Kidney (tissue), 22 donors: ENCODE measurements at places on chromosomes 7 and 10.
A peak's percentile ranks its signal among the peaks of the same experiment; 100 is the strongest.

DNA sequence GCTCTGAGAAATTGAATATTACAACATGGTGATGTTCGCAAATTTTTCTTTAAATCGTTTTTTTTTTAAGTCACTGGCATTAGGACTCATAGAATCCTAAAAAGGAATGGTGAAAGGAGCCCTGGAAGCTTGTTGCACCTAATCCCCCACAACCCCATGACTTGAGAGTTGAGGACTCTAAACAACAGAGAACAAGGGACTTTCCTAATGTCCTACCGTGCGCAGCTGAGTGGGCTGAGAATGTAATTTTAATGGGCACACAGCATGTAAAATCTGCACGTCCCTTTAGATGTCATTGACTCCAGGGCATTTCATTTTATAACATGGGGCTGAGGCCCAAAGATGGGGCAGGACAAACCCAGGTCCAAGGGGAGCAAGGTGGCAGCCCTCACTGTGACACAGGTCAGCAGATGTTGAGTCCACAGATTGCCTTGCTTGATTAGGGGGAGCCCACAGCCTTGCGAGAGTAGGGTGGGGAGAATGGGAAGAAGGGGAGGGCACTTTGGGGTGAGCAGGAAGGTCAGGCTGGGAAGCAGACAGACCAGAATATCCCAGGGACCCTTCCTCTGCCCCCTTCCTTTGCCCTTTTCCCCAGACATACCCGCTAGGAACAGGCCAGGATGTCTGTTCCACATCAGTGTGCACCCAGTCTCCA is 208.4 kb upstream of the ZMIZ1 start:
- DNase-seq, result no peak

GRCh38 chr10:31490858-31491504 is 172.0 kb downstream of the ZEB1 start:
- DNase-seq, result peak; percentile 8

DNA sequence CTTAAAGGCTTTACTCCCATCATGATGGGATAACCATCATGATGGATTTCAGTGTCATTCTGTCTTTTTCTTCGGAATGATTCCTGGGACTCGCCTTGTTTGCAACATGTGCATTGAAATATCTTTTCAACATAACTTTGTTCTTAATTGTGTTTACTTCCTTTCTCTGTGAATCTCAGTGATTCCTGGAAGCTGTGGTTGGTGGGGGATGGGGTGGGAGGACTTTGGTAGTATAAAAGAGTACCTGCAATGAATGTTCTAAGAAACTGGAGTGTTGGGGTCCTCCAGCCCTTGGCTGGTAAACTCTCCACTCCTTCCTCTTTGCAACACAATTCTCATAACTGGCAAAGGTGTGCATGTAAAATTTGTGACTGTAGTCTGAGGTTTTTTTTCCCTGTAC is 11.5 kb upstream of the SH2D4B start:
- DNase-seq, result no peak

GRCh38 chr7:23285657-23286646 is 13.2 kb upstream of the MALSU1 start:
- DNase-seq, result no peak

- no peak for DNase-seq
Observed at GRCh38 chr10:113047605-113047962, 97.5 kb downstream of the TCF7L2 start.

- peak; percentile 43 for DNase-seq
Observed at GRCh38 chr7:29853789-29854188, 47.5 kb downstream of the WIPF3 start.

GRCh38 chr10:95550073-95550672 is 11.0 kb downstream of the SORBS1 start:
- DNase-seq, result peak; percentile 47

GRCh38 chr10:16828701-16829175 is 11.5 kb upstream of the RSU1 start:
- DNase-seq, result no peak

DNA sequence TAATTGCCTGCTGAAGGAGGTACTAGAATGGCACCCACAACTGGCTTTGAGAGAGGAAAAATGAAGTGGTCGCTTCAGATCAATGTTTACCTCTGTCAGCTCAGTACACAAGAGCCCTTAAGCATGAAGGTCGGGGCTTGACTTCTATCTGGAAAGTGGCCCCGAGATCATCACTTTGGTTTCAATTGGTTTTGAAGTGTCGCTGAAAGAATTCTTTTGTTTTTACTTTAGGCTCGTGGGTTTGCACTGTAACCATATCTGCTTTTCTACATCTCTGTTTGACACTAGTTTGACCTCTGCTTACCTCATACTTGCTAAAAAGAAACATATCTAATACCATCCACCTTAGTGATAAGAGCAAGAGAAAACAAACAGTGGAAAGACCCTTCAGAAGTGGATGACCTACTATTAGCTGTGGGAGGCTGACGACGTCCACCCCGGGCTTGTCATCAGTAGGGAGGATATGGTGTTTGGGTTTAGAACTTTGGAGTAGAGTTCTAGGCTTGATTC is 361.8 kb downstream of the GATA3 start:
- no peak for DNase-seq

GRCh38 chr7:69402696-69403095 is 195.6 kb upstream of the AUTS2 start:
- DNase-seq, result no peak

GRCh38 chr7:74561898-74562613 is 95.5 kb upstream of the GTF2I start:
- no peak for DNase-seq

DNA sequence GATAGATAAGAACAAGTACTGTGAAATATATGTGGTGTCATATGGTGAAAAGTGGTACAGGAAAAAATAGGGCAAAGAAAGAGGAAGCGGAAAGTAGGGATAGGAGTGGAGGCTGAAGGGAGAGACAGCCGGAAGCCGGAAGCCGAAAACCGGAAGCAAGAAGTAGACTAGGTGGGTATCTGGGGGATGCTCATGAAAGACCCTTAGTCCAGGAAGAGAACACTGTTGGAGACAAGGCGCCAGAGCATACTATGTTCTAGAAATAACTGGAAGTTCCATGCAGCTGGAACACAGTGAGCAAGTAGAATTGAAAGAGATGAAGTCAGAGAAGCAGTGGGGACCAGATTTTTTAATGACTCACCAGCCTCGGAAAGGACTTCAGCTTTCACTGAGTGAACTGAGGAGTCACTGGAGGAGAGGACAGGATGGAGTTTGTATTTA is 22.5 kb downstream of the ST8SIA6 start:
- DNase-seq, result no peak

DNA sequence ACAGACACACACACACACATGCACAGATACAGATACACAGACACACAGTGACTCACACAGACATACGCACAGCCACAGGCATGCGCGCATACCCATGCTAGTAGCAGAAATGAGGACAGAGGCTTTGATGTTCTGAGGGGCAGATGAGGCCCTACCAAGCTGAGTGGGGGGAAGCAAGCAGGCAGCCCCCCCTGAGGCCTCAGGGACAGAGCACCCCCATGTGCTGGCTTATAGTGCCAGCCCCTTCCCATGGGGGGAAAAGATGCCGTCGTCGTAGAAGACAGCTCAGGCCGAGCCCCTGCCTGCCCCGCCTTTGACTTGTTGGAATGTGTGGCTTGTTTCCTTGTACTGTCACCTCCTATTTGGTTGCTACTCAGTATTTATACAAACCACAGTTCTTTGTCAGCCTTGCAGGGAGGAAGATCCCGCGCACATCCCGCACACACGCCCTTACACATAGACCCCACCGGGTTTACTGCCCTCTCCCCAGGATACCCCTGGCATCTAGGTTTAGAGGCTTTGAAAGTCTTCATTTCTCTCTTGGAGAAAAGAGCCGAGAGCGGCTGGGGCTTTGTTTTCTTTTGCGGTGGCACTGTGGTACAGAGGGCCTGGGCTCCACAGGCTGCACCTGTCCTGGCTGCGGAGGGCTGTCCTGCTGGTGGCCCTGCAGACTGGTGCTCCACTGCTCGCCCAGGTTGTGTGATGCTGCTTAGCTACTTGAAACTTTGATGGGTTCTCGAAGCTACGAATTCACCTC is 112.5 kb downstream of the DOCK1 start:
- DNase-seq, result no peak

- no peak for DNase-seq
Observed at GRCh38 chr7:39749717-39750116, 126.3 kb downstream of the RALA start.

DNA sequence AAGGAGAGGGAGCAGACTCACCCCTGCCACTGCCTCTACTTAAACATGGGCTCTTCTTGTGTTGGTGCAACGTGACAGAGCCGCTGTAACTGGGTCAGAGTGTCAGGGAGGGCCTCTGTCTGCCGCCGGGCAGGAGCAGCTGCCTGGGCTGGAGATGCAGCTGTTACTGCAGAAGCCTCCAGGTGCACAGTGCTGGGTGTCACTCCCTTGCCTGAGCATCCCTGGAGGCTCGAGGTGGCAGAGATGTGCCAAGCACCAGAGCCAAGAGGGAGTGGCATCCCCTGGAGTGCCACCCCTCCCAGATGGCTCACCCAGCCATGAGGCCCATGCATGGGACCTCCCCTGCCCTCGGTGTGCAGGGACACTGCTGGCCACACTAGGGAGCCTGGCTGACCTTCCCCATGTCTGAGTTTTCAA is 145.7 kb downstream of the PRPF18 start:
- no peak for DNase-seq

DNA sequence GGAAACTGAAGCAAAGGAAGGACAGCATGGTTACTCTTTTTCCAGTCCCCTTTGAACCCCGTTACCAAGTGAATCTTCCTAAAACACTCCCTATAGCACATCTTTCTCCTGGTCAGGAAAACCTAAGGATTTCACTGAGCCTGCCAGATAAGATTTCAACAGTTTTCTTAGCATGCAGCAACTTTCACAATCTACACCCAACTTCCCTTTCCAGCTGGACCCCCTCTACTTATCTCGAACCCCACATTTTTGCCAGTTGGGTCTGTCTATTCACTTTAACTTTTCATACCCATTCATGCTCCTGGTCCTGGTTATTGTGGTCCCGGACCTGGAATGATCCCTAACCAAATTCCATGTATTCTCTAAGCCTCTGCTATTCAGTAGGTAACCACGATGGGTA is 14.9 kb upstream of the CPVL start:
- no peak for DNase-seq

- no peak for DNase-seq
Observed at GRCh38 chr10:105658696-105659095, 1017.6 kb downstream of the SORCS3 start.

DNA sequence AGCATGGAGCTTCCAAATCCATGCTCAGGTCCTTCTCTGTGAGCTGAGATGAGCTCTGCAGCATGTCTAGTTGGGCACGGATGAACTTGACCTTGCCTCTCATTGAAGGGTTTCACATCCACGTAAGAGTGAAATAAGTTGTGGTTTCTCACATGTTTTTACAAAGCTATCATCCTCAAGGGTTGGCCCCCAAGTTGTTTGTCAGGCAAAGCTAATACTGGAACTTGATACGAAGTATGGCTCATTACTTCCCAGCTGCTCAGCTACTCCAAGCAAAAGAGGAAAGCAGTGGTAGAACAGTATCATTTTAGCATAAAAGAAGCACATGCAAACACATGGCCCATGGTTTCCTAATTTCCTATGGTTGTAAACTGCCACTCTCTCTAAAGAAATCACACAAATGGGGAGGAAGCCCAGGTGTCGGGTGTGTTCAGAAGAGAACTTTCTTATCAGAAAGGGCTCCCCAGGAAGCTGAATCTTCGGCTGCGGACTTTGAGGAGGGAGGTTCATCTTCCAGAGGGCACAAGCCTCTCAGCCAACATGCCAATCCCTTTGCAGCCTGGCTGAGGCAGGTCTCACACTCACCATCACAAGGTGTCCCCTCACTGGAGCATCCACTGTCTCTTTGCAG is 45.3 kb downstream of the PDLIM1 start:
- DNase-seq, result no peak

DNA sequence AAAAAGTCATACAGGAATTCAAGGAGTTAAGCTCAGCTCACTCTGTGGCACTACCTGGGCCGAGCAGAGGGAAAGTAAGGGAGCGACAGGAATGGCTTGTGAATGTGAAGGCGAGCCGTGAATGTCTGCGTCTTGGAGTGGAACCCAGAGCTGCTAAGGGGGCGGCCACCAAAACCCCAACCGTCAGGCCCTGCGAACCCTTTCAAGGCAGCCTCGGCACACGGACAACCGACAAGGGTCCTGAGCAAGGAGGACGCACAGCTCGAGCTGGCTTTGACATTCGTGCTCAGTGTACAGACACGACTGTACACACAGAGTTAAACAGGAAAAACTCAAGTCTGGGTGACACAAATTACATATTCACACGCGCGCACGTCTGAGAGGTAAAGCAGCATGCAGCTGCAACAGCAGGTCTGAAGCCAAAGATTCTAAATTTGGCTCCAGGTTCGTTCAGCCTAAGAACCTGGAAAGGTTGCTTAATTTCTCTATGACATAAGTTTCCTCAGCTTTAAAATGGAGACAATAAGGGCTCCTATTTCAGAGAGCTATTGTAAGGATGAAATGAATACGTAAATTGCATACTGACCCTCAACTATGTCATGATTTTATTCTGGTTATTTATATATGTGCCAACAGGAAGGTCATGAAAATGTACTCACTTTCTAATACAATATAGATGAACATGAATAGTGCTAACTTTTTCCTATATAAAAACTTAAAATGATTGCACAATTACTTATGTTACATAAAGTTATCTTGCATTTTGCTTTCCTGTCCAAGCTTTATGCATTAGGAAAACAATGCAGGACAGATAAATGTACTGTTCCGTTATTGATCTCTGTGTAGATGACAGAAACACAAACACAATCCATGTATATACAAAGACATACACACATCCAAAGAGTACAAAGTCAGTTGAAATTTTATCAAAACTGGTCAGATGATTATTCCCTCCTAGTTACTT is 192.9 kb downstream of the ZMYND11 start:
- no peak for DNase-seq

GRCh38 chr10:34180749-34181148 is 634.3 kb downstream of the PARD3 start:
- DNase-seq, result no peak

GRCh38 chr7:47266131-47266706 is 315.7 kb downstream of the TNS3 start:
- peak; percentile 86 for DNase-seq

GRCh38 chr7:55180963-55181542 is 162.2 kb downstream of the EGFR start:
- DNase-seq, result no peak

DNA sequence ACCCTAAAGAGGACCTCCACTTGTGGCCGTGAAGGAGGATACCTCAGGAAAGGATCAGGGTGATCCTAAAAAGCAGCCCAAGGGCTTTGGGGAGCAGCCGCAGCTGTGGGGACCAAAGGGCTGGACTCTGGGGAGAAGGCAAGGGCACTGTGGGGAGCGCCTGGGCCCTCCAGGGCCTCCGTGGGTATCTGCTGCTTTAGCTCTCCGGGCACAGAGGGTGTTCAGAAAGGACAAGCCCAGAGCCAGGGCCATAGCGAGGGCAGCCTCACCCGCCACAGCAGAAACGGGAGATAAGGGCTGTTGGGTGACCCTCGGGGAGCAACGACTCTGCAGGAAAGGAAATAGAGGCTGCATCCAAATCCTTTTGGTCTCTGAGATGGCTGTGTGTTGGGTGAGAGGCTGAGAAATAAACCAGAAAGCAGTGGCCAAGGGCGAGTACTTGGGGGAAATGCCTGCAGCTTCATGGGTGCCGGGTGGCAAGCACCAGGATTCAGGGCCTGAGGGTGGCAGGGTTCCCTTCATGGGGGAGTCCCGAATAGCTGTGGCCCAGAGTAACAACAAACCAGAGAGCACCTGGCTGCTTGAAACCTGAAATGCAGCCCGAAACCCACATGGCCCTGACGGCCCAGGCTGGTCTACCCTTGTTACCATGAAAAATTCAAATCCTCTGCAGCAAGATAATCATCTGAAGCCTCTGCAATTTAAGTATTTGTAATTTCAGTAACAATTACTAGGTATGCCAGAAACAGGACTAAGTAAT is 95.2 kb downstream of the VIPR2 start:
- DNase-seq, result no peak

GRCh38 chr7:43664681-43665080 is 64.6 kb downstream of the COA1 start:
- no peak for DNase-seq
